ENCODE measurements at places on chromosomes 11 and 22. TPM values are rescaled to one million over a fixed set of nuclear protein-coding genes. Genes with fewer than 3 reads are reported as not detected.
A peak's percentile ranks its signal among the peaks of the same experiment; 100 is the strongest.

DNA sequence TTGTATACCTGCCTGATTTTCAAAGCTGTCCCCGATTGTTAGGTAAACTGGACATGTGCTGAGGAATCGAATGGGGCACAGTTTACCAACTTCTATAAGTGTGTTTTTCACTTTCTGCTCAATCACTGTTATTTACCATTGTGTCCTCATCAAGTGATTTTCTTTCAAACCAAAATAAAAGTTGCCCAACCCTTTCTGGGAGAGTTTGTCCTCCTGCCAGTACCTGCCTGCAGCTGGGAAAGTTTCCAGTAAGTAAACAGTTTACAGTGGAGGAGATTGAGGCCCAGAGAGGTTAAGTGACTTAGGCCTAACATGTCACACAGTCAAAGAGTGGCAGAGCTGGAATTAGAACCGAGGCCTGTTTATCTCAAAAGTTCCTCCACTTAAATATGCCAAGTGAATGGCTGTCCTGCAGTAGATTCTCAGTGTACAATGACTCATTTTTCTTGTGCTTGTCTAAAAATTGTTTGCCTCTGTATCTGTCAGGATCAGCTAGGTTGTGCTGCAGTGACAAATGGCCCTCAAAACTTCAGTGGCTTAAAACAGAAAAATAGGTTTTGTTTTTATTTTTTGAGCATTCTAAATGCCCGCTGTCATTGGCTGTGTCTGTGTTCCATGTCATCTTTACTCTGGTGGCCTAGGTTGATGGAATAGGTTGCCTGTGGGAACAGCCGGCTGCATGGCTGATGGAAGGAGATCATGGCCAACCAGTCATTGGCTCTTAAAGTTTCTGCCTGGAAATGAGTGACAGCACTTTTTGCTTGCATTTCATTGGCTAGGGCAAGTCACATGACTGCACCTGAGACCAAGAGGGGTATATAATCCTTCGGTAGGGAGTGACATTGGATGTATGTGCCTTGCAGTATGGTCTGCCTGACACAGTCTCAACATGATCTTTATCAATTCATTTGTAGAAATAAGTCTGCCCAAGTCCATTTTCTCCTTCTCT is 61.8 kb upstream of the CRYBB3 start:
- H3K27ac ChIP-seq: no peak overlapping the region
- DNase-seq: no peak
- no peaks in the 10 kb centered on the region for H3K4me1 ChIP-seq
- H3K36me3 ChIP-seq: no peaks in the 10 kb centered on the region

GRCh38 chr11:16775614-16776283 is 37.3 kb downstream of the C11orf58 start:
- no peaks in the 10 kb centered on the region for H3K4me1 ChIP-seq
- H3K27ac ChIP-seq: no peak overlapping the region
- no peak overlapping the region for H3K4me3 ChIP-seq
- peaks cover 4% of the 10 kb centered on the region for H3K36me3 ChIP-seq

DNA sequence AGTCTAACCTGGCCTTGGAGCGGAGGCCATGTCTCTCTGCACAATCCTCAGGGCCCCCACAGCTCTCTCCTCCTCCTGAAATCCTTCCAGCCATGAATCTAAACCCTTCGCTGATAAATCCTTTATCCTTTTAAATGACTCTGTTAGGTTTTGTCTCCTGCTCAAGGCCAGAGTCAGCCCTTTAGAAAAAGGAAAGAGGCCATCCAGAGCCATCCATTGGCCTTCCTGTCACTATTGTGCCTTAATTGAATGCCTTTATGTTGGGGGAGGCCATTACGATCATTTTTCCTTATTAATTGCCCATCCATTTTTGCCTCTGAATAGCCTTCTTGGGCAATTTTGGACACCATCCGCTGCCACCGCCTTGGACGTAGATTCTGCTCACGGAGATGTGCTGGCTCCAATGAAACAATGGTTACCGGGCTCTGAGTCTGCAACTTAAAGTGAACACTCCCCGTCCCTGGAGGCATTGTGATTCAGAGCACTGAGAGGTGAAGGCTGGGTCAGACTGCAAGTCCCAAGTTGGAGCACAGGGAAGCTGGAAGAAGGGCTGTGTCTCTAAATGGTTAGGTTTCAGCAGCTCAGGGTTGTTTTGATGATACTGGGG is 213.0 kb upstream of the E2F8 start:
- no peaks in the 10 kb centered on the region for H3K4me1 ChIP-seq
- no peaks in the 10 kb centered on the region for H3K36me3 ChIP-seq
- no peak for DNase-seq
- no peak overlapping the region for H3K27ac ChIP-seq

- H3K36me3 ChIP-seq: no peaks in the 10 kb centered on the region
- DNase-seq: no peak
- no peaks in the 10 kb centered on the region for H3K4me1 ChIP-seq
- no peak overlapping the region for H3K4me3 ChIP-seq
- no peaks in the 10 kb centered on the region for H3K27me3 ChIP-seq
Observed at GRCh38 chr22:35708453-35708852, 9.2 kb upstream of the APOL5 start.

GRCh38 chr22:49793296-49793695 is 34.4 kb downstream of the BRD1 start:
- no peaks in the 10 kb centered on the region for H3K4me1 ChIP-seq
- H3K36me3 ChIP-seq: peaks cover 14% of the 10 kb centered on the region
- H3K27me3 ChIP-seq: no peaks in the 10 kb centered on the region

GRCh38 chr11:111230122-111230465 is 15.4 kb upstream of the POU2AF2 start:
- DNase-seq: no peak
- no peak overlapping the region for H3K4me3 ChIP-seq
- peaks cover 3% of the 10 kb centered on the region for H3K4me1 ChIP-seq
- H3K27me3 ChIP-seq: no peaks in the 10 kb centered on the region

DNA sequence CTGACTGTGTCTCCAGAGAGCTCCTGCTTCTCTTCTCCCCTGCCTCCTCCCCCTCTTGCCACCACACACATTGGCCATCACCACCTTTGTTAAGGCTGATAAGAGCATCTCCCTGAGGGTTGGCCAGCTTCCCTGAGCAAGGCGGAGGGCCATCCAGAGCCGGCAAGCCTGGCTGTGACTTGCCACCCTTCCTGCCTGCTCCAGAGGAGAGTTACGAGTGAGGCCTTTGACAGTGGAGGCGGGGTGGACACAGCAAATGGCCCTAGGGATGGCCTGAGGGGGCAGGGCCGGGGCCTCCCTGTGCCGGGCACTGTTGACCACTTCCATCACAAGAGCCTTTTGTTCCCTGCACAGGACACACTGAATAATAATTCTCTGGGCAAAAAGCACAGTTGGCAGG is 5.4 kb downstream of the FREY1 start:
- peaks cover 3% of the 10 kb centered on the region for H3K36me3 ChIP-seq
- peak; percentile 41 for DNase-seq
- no peaks in the 10 kb centered on the region for H3K4me1 ChIP-seq

DNA sequence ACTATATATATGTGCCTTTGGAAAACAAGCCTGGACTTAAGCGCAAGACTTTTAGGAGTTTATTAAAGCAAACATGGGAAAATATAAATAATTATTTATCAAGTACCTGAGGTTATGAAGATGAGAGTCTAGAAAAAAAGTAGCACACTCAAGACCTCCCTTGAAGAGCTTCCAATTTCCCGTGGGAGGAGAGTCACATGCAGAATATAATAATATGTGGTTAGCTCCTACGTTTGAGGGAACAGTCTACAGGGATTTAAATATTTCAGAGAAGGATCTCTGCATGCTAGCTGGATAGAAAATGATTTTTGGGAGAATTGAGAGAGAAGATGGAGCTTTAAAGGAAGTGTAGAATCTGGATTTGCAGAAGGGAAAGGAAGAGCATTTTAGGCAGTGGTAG is 183.8 kb downstream of the SWAP70 start:
- H3K27me3 ChIP-seq: no peaks in the 10 kb centered on the region
- no peak overlapping the region for H3K4me3 ChIP-seq
- no peaks in the 10 kb centered on the region for H3K4me1 ChIP-seq
- H3K27ac ChIP-seq: no peak overlapping the region

GRCh38 chr11:79312617-79313529 is 128.0 kb downstream of the TENM4 start:
- H3K27me3 ChIP-seq: no peaks in the 10 kb centered on the region
- no peak overlapping the region for H3K27ac ChIP-seq
- H3K36me3 ChIP-seq: no peaks in the 10 kb centered on the region
- H3K4me1 ChIP-seq: no peaks in the 10 kb centered on the region

DNA sequence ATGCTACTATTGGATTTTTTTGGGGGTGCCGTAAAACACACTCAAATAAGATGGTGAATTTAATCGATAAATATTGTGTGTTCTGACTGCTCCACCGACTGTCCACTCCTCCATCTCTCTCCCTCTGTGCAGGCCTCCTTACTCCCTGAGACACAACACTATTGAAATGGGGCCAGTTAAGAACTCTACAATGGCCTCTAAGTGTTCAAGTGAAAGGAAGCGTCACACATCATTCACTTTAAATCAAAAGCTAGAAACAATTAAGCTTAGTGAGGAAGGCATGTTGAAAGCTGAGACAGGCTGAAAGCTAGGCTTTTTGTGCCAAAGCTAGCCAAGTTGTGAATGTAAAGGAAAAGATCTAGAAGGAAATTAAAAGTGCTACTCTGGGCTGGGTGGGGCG is 156.7 kb downstream of the CTTN start:
- H3K27me3 ChIP-seq: no peaks in the 10 kb centered on the region
- peak; percentile 33 for DNase-seq
- no peaks in the 10 kb centered on the region for H3K36me3 ChIP-seq
- no peak overlapping the region for H3K4me3 ChIP-seq

GRCh38 chr11:6468712-6469495 is 4.8 kb downstream of the TRIM3 start:
- peak; percentile 95 for DNase-seq
- H3K4me3 ChIP-seq: peak overlapping the region; percentile 10
- peak overlapping the region; percentile 47 for H3K27ac ChIP-seq
- peaks cover 4% of the 10 kb centered on the region for H3K36me3 ChIP-seq
- H3K4me1 ChIP-seq: peaks cover 19% of the 10 kb centered on the region

GRCh38 chr22:36520423-36520822 is 8.5 kb downstream of the EIF3D start:
- H3K27ac ChIP-seq: no peak overlapping the region
- H3K4me1 ChIP-seq: no peaks in the 10 kb centered on the region
- no peak for DNase-seq
- peaks cover 97% of the 10 kb centered on the region for H3K36me3 ChIP-seq
- no peaks in the 10 kb centered on the region for H3K27me3 ChIP-seq
- H3K4me3 ChIP-seq: no peak overlapping the region

DNA sequence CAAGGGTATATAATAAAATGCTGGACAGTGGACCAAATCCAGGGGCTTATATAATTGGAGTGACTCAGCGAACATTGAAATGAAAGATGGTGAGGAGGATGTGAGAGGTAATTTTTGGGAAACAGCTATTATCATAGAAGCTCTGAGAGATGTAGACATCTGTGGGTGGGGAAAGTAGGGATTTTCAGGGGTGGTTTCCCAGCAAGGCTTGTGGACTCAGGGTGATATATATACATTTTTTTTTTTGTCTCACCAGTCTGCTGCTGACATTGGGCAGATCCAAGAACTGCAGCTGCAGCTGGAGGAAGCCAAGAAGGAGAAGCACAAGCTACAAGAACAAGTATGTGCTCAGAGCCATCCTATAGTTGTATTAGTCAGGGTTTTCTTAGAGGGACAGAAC is 208.1 kb downstream of the MYO18B start:
- DNase-seq: no peak
- H3K27ac ChIP-seq: no peak overlapping the region
- no peaks in the 10 kb centered on the region for H3K4me1 ChIP-seq
- no peak overlapping the region for H3K4me3 ChIP-seq

DNA sequence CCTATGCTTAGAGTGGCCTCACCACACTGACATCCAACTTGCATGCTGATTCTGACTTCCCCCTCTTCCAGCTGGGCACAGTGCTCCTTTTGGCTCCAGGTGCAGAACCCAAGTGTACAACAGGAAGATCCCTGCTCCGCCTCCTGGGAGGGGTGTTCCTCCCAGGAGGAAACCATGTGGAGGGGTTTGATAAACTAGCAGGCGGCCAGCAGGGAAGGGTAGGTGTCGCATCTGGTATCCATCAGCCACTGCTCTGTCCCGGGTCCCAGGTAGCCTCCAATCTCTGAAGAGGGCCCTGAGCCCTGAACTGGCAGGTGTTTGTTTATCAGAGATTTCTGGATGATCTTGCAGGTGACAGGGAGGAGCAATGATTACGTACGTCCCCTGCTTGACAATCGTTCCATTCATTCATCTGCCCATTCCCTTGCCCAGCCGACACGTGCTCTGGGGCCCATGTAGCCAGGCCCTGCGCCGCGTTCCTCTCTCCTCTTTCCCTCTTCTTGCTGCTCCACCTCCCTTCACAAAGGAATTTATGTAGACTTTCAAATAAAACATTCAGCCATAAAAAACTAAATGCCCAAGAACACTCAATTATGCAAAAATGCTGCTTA is 41.2 kb upstream of the MICAL2 start:
- H3K4me3 ChIP-seq: no peak overlapping the region
- no peak overlapping the region for H3K27ac ChIP-seq
- no peaks in the 10 kb centered on the region for H3K36me3 ChIP-seq
- peaks cover 7% of the 10 kb centered on the region for H3K4me1 ChIP-seq

DNA sequence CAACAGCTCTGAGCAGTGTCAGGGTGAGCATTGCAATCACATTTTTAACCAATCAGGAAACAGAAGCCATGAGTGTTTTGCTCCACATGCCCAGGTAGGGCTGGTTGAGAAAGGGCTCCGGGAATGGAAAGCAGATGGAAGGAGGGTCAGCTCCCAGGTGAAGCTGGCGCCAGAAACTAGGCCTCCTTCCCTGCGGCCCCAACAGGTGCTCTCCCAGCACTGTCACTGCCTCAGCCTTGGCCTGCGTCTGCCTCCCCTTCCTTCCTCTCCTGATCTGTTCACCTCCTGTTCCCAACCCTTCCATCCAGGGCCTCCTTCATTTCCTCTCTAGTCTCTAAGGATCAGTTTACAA is 4.6 kb upstream of the VSIG10L2 start:
- no peak overlapping the region for H3K27ac ChIP-seq
- H3K36me3 ChIP-seq: no peaks in the 10 kb centered on the region
- no peaks in the 10 kb centered on the region for H3K4me1 ChIP-seq
- H3K4me3 ChIP-seq: no peak overlapping the region
- DNase-seq: no peak
- H3K27me3 ChIP-seq: no peaks in the 10 kb centered on the region

DNA sequence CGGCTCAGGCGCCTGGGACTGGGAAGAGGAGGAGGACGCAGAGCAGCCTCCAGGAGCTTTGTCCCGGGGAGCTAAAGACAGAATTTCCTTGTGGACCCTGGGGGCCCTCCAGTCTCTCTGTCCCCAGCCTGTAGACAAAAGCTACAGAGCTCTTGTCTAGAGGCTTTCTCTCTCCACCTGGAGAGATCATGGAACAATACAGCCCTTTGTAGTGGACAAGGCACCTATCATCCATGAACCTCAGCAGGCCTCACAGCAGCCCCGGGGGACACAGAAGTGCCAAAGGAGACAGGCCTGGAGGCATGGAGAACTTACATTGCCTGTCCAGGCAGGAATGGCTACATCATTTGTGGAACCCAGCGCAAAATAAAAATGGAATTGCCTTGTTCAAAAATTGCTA is 55.7 kb upstream of the TTLL12 start:
- H3K4me3 ChIP-seq: no peak overlapping the region
- H3K4me1 ChIP-seq: no peaks in the 10 kb centered on the region
- no peaks in the 10 kb centered on the region for H3K27me3 ChIP-seq
- DNase-seq: no peak
- H3K36me3 ChIP-seq: no peaks in the 10 kb centered on the region

The SSRP1 gene
- 44.5 TPM for polyA plus RNA-seq

The PATE4 gene
- polyA plus RNA-seq: not detected

The PPP6R2 gene
- 39.4 TPM for polyA plus RNA-seq

The MUC5AC gene
- polyA plus RNA-seq: not detected

The APOL3 gene
- polyA plus RNA-seq: 25.1 TPM

The PRR33 gene
- polyA plus RNA-seq: not detected

The NOX4 gene
- polyA plus RNA-seq: 370 TPM

The PDGFB gene
- 10.4 TPM for polyA plus RNA-seq

The FOSL1 gene
- 0.37 TPM for polyA plus RNA-seq
